Type B pancreatic cell (in vitro differentiated cells): ENCODE measurements at places on chromosomes 11 and 22. TPM values are rescaled to one million over a fixed set of nuclear protein-coding genes. Genes with fewer than 3 reads are reported as not detected.

DNA sequence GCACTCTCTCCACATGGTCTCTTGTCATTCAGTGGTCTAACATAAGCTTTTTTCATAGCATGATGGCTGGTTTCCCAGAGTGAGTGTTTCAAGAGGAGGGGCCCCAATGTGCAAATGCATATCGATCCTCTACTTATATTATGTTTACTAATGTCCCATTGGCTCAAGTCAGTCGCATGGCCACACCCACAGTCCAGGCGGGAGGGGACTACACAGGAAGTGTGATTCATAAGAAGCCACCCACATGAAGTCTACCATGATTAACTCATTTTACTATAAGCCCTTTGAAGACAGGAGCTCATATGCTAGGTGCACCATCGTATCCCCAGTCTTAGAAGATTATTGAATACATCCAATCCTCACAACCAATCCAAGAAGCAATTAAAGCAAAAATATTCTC, 89.5 kb upstream of the ISX start:
- no peaks in the 10 kb centered on the region for H3K27me3 ChIP-seq
- H3K4me3 ChIP-seq = no peak overlapping the region
- H3K36me3 ChIP-seq = no peaks in the 10 kb centered on the region
- no peak for DNase-seq

GRCh38 chr22:47996446-47996857, 1234.0 kb downstream of the TBC1D22A start:
- no peaks in the 10 kb centered on the region for H3K36me3 ChIP-seq
- no peaks in the 10 kb centered on the region for H3K27me3 ChIP-seq
- H3K27ac ChIP-seq = no peak overlapping the region
- no peak overlapping the region for H3K4me3 ChIP-seq

PRAME gene
- 0.10 TPM in 1 of 2 replicates, not detected in the other for total RNA-seq

IFTAP gene
- 12.2 and 33.1 TPM in 2 replicates for total RNA-seq

DNA sequence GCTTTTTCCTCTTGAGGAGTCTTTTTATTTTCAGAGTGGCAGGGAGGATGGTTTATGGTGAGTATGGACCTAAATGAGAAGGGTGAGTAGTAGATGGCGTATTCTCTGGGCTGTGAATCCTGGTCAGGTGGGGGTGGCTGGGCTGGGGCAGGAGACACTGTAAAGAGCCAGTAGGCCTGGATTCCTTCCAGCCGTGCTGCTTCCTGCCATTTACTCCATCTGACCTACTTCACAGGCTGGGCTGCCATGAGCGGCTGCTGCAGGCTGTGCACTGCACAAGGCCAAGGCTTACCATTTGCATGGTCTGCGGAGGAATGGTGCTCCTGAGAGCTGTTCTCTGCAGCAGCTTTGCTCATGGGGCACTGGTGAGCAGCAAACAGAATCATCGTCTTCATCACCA, 297.6 kb downstream of the KIRREL3 start:
- H3K27me3 ChIP-seq = peaks cover 10% of the 10 kb centered on the region
- H3K27ac ChIP-seq = no peak overlapping the region
- H3K36me3 ChIP-seq = no peaks in the 10 kb centered on the region

DNA sequence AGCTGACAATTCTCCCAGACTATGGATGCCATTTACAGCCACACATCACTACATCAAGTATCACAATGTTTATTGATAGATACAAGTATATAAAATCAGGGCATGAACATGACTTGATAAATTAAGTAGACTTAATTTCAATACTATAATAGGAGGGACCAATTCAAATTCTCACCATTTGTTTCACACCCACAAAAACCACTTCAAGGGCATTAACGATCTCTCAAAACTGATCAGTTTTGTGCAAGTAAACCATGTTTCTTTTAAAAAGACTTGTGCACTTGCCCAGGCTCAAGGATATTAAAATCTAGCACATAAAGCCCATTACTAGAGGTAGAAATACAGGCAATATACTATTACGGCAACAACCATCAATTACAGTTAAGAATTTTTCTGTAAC, 11.7 kb downstream of the EIF4G2 start:
- no peak for DNase-seq
- H3K36me3 ChIP-seq = peaks cover 57% of the 10 kb centered on the region
- no peaks in the 10 kb centered on the region for H3K27me3 ChIP-seq
- H3K27ac ChIP-seq = peak overlapping the region; percentile 59
- H3K4me3 ChIP-seq = no peak overlapping the region
- peaks cover 10% of the 10 kb centered on the region for H3K4me1 ChIP-seq

GRCh38 chr11:125886997-125887372, 483 bp upstream of the HYLS1 start:
- no peak for DNase-seq
- peak overlapping the region; percentile 92 for H3K4me3 ChIP-seq
- no peaks in the 10 kb centered on the region for H3K4me1 ChIP-seq
- no peaks in the 10 kb centered on the region for H3K36me3 ChIP-seq
- H3K27ac ChIP-seq = peak overlapping the region; percentile 88

DNA sequence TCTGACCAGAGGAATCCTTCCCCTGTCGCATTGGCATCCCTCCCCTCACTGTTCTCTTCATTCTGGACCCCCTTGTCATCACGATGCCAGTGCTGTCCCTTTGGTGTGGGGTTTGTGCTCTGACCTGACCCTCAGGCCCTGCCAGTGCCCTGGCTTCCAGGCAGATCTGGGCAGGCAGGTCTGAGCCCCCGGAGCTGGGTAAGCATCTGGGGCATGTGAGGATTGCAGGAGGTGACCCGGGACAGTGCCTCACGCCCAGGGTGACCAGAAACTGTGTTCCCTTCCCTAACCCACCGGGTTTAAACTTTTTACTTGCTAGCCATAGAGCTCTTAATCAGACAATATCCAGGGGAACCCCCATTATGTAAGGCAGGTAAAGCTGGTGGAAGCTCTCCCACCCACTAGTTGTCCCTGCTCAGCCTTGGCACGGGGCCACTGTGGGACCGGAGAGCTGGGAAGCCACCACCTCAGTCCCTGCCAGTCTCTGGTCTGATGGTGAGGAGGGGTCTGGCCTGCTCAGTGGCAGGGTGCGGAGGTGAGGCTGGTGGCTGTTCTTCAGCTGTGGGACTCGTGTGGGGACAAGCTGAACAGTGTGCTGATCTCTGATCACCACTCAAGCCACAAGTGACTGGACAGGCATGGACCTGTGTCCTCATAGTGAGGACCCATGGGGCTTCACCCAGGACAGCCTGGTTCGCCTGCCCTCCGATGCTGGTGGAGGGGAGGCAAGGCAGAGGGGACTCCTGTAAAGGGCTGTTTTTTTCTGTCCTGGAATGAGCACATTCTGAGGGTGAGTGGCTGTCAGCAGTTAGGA, 38.0 kb downstream of the BCR start:
- peak overlapping the region; percentile 83 for H3K4me3 ChIP-seq
- peaks cover 80% of the 10 kb centered on the region for H3K4me1 ChIP-seq
- DNase-seq = no peak
- no peaks in the 10 kb centered on the region for H3K27me3 ChIP-seq
- peak overlapping the region; percentile 91 for H3K27ac ChIP-seq

HMGXB4 gene
- total RNA-seq = 18.4 and 32.7 TPM in 2 replicates

DNA sequence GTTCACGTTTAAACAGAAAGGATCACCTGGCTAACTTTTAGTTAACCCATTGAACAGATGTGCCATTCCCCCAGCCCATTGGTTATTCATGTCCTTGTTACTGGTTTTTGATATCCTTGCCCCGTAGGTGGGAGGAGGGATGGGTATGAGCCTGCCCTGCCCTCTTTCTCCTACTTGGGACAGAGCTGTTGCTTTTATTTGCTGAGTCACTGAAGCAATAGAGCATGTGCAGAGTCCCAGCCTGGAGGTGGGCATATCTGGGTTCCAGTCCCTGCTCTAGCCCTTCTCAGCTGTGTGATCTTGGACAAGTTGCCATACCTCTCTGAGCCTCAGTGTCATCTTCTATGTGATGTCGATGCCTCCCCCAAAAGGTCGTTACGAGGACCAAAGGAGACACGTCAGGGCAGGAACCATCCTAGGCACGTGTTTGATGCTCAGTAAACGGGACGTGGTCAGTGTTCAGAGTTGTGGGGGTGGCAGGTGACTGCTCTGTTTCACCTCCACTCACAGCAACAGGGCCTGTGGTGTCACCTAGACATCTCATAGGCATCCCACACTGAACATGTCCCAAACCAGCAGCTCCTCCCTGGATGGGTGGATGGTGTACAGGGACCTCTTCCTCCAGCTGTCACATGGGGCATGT, 61.0 kb downstream of the BMAL1 start:
- H3K27me3 ChIP-seq = peaks cover 4% of the 10 kb centered on the region
- no peak overlapping the region for H3K4me3 ChIP-seq
- no peaks in the 10 kb centered on the region for H3K36me3 ChIP-seq
- DNase-seq = no peak

DNA sequence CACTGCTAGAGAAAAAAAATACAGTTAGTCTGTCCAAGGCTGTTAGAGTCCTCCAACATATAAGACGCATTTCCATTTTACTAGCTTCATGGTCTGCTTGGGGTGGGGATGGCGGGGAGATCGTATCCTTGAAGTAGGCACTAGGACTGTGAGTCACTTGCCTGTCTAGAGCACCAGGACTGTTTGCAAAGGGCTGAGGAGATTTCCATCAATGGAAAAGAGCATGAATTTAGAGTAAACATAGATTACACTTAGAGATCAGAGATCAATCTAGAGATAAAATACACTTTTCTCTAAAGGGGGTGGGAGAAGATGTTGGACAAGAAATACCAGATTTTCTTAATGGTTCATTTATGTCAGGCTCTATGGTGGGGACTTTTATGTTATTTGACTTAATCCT, 1.7 kb upstream of the MS4A7 start:
- H3K27ac ChIP-seq = no peak overlapping the region
- no peaks in the 10 kb centered on the region for H3K36me3 ChIP-seq
- no peaks in the 10 kb centered on the region for H3K27me3 ChIP-seq

MUC6 gene
- total RNA-seq = 0.38 and 0.46 TPM in 2 replicates

GRCh38 chr11:134229126-134229790, 4.8 kb downstream of the VPS26B start:
- no peak overlapping the region for H3K4me3 ChIP-seq
- no peaks in the 10 kb centered on the region for H3K27me3 ChIP-seq
- H3K36me3 ChIP-seq = peaks cover 5% of the 10 kb centered on the region

MPZL3 gene
- 10.2 and 32.1 TPM in 2 replicates for total RNA-seq

SELENOO gene
- total RNA-seq = 23.8 and 28.5 TPM in 2 replicates
